ENCODE measurements at places on chromosomes 2 and 18. TPM values are rescaled to one million over a fixed set of nuclear protein-coding genes. Genes with fewer than 3 reads are reported as not detected.

DNA sequence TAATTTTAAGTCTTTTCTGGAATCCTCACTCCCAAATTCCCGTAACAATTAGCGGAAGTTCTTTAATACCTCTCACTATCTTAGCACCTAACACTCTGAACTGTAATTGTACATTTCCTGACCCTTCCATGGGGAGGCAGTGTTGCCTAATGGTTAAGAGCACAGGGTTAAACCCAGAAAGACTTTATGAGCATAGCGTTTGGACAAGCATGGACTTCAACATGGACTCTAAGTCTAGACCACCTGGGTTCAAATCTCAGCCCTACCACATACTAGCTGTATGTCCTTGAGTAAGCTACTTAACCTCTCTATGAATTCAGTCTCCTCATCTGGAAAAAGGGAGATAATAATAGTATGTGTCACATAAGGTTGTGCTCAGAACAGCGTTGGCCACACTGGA, 13.0 kb downstream of the ANTXR1 start:
- no peak for DNase-seq
- H3K4me3 ChIP-seq: no peak overlapping the region
- H3K27me3 ChIP-seq: no peaks in the 10 kb centered on the region
- peaks cover 2% of the 10 kb centered on the region for H3K4me1 ChIP-seq
- H3K36me3 ChIP-seq: no peaks in the 10 kb centered on the region

Gene CCDC141
- total RNA-seq: not detected

Gene CRYGD
- not detected for total RNA-seq

Gene ATP6V1B1
- 2.5 TPM for total RNA-seq

DNA sequence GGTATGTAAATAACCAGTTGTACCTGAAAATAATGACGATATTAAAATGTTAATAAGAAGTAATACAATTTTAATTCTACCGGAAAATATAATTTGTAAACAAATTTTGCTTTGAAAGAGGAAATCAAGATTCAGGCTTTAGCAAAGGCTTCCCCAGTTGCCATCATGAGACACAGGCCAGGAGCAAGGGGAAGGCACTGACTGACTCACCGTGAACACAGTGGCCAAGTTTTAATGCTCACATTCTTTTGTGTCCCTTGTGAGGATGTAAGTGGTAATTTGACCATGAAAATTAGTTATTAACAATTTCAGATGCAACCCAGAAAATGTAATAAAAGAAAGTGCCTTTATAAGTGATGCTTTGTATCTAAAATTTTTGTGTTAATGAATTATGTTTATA, 164.1 kb downstream of the GREB1L start:
- H3K4me1 ChIP-seq: no peaks in the 10 kb centered on the region
- no peak overlapping the region for H3K27ac ChIP-seq
- peaks cover 6% of the 10 kb centered on the region for H3K27me3 ChIP-seq
- H3K36me3 ChIP-seq: no peaks in the 10 kb centered on the region
- no peak for DNase-seq

DNA sequence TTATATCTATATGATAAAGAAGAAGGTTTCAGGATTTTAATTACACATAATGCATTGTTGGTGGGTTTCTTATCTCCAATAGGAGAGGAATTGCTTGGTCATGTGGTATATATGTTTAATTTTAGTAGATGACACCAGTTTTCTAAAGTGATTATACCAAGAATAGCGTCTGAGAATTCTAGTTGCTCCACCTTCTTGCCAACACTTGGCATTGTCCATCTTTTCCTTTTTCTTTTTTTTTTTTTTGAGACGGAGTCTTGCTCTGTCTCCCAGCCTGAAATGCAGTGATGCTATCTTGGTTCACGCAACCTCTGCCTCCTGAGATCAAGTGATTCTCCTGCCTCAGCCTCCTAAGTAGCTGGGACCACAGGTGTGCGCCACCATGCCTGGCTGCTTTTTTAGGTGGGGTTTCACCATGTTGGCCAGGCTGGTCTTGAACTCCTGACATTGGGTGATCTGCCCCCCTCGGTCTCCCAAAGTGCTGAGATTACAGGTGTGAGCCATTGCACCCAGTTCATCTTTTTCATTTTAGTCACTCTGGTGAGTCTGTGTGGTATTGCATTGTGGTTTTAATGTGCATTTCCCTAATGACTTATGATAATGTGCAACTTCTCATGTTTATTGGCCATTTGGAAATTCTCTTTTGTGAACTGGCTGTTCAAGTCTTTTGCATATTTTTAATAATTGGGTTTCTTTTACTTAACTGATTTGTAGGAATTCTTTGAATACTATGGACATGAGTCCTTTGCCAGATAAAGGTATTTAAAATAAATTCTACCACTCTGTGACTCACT, 37.3 kb upstream of the ZNF512 start:
- no peaks in the 10 kb centered on the region for H3K36me3 ChIP-seq
- DNase-seq: no peak

Gene HOXD10
- not detected for total RNA-seq

Gene ANKRD39
- total RNA-seq: 5.9 TPM

DNA sequence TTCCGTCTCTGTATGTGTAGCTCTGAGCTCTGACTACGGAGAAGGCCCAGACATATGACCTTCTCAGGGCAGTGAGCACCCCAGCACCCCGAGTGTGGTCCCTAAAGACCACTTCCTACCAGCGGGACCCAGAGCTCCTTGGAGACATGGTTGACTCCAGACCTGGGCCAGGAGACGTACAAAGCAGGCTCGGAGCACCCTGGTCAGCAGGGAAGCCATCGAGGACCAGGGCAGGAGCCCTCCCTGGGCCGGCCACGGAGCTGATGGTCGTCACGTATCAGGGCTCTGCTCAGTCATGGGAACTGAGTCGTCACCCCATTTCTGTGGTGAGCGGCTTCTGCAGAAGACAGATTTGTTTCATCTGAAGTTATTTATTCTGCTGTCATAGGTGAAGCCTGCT, 12.8 kb upstream of the NEU4 start:
- no peak overlapping the region for H3K4me3 ChIP-seq
- H3K27me3 ChIP-seq: peaks cover 16% of the 10 kb centered on the region
- DNase-seq: no peak
- H3K27ac ChIP-seq: no peak overlapping the region
- no peaks in the 10 kb centered on the region for H3K4me1 ChIP-seq

Gene TRIM43
- not detected for total RNA-seq

Gene DNAJC10
- total RNA-seq: 118 TPM

GRCh38 chr2:18290386-18290785, 270.1 kb downstream of the RDH14 start:
- H3K4me1 ChIP-seq: peaks cover 9% of the 10 kb centered on the region
- H3K27ac ChIP-seq: no peak overlapping the region
- no peaks in the 10 kb centered on the region for H3K36me3 ChIP-seq

- no peaks in the 10 kb centered on the region for H3K36me3 ChIP-seq
- no peaks in the 10 kb centered on the region for H3K4me1 ChIP-seq
- no peak overlapping the region for H3K27ac ChIP-seq
- no peaks in the 10 kb centered on the region for H3K27me3 ChIP-seq
- H3K4me3 ChIP-seq: no peak overlapping the region
Measured at GRCh38 chr2:88230911-88231310, 60.8 kb downstream of the THNSL2 start.

DNA sequence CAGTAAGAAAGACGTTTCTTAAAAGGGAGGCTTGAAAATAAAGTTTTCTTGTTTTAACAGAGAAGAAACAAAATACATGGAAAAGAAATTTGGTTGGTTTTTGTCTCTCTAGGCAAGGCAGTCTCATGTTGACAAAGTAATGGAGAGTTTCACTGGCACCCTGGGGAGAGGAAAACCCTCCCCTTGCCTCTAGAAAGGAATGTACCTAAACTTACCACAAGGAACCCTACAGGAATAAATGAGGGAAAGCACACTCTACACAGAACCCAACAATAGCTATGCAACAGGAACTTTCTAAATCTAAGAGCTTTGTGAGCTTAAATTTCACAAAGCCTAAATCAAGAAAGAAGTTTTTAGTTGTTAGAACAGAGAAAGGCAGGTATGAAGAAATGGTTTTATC, 37.0 kb downstream of the FIGN start:
- H3K4me1 ChIP-seq: no peaks in the 10 kb centered on the region
- DNase-seq: no peak
- H3K27me3 ChIP-seq: no peaks in the 10 kb centered on the region
- no peak overlapping the region for H3K4me3 ChIP-seq

DNA sequence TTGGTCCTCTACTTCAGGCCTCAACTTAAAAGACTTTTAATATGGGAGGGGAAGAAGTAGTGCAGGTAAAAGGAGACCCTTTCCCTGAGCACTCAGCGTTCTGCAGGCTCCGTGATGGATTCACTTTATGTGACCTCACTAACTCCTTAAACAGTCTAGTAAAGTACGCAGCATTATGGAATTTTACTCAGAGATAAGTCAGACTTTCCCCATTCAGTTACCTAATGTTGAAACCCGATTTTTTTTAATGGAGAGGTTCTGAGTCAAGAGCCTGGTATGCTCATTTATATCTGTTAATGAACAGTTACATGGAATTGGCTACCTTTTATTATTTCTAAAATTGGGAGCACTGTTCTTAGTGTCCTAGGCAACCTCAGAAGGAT, 34.1 kb downstream of the RASGRP3 start:
- no peak overlapping the region for H3K4me3 ChIP-seq
- DNase-seq: no peak
- no peaks in the 10 kb centered on the region for H3K36me3 ChIP-seq
- no peaks in the 10 kb centered on the region for H3K27me3 ChIP-seq
- H3K27ac ChIP-seq: no peak overlapping the region

DNA sequence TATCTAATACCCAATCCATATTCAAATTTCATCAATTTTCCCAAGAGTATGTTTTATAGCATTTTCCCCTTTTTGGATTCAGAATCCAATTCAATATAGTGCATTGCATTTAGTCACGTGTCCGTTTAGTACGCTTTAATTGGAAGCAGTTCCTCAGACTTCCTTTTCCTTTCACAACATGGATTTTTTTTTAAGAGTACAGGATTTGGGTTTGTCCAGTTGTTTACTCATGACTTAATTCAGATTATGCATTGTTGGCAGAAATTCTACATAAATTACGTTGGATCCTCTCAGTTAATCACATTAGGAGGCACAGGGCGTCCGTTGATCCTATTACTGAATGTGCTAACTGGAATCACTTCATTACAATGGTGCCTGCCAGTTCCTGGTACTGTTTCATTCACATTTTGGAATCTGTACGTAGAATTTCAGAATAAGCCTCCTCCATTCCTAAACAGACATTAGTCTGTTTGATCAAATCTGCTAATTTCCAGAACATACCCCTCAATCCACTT, 70.0 kb upstream of the ATIC start:
- H3K27ac ChIP-seq: no peak overlapping the region
- H3K27me3 ChIP-seq: no peaks in the 10 kb centered on the region
- no peaks in the 10 kb centered on the region for H3K36me3 ChIP-seq
- no peak overlapping the region for H3K4me3 ChIP-seq

DNA sequence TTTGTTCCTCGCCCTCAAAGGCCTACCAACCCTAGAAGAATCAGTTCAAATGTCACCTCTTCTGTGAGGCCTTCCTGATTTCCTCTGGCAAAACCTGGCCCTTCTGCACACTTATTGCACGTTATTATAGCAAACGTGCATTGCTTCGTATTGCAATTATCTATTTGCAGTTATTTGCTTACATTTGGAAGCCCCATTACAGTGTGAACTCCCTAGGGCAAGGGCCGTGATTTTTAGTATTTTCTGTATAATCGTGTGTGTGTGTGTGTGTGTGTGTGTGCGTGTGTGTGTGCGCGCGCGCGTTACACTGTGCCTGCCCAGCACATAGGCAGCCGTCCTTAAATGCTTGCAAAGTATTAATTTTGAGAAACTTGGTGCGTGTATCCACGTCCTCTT, 460 bp upstream of the SEMA4F start:
- peak overlapping the region; percentile 81 for H3K4me3 ChIP-seq
- H3K27ac ChIP-seq: no peak overlapping the region
- DNase-seq: peak; percentile 42
- H3K4me1 ChIP-seq: peaks cover 15% of the 10 kb centered on the region
- no peaks in the 10 kb centered on the region for H3K36me3 ChIP-seq
- peaks cover 5% of the 10 kb centered on the region for H3K27me3 ChIP-seq

DNA sequence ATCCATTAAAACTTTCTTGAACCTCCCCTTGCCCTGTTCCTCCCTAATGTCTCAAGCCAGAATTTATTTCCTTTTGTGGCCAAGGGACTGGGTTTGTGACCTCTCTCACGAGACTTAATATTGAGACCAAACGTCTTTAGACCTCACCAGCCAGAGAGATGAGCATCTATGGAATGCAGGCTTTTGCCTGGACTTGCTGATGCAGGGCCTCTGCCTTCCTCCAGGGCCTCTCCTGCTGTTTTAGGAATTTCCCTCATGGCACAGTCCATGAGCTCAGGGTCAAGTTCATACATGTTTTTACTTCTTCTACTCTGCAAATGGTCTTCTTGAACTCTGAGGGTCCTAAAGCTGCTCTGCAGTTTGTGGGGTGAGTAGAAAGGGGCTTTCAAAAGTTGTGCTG, 22.3 kb downstream of the IL1B start:
- H3K27me3 ChIP-seq: no peaks in the 10 kb centered on the region
- DNase-seq: peak; percentile 89

DNA sequence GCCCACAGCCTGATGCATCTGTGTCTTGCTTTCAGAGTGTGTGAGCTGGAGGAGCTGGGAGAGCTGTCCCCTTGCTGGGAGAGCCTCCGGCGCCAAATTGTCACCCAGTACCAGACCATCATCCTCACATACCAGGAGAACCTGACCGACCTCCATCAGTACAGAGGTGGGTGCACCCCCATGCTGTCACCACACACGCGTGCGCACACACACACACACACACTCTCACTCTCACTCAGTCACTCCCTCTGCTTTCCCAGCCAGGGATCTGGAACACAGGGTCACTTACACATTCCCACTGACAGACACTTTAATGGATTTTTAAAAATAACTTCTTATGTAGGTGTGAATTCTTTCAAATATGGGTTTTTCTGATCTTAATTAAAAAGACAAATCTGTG, 64.5 kb downstream of the COA5 start:
- H3K4me1 ChIP-seq: peaks cover 1% of the 10 kb centered on the region
- no peaks in the 10 kb centered on the region for H3K27me3 ChIP-seq

Gene RGPD4
- not detected for total RNA-seq

GRCh38 chr2:43314299-43314927, 88.0 kb upstream of the ZFP36L2 start:
- H3K36me3 ChIP-seq: peaks cover 3% of the 10 kb centered on the region
- H3K27ac ChIP-seq: no peak overlapping the region
- no peak overlapping the region for H3K4me3 ChIP-seq
- no peaks in the 10 kb centered on the region for H3K27me3 ChIP-seq
- peaks cover 24% of the 10 kb centered on the region for H3K4me1 ChIP-seq

Measured in osteoblast (primary cell).